ENCODE measurements at places on chromosomes 3 and 15.

- no peak for DNase-seq
These were observed 200.3 kb downstream of the KBTBD8 start for GRCh38 chr3:67198374-67198773.

DNA sequence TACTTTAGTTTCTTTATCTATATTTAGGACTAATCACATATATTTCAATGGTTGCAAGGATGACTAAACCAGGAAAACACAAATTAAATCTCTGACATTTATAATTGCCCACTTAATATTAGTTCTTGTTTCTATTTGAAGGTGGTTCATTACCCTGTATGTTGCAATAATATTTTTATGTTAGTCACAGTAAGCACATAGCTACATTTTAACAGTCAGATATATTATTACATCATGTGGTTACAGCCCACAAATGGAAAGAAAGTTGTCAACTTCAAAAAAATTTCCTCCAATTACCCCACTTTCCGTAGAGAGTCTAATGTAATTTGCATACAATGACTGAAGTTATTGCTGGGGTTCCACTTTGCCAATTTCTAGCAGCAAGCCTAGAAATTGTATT, 114.6 kb downstream of the TUSC7 start:
- DNase-seq: no peak

GRCh38 chr3:194422188-194422587, 23.1 kb upstream of the GP5 start:
- no peak for DNase-seq

DNA sequence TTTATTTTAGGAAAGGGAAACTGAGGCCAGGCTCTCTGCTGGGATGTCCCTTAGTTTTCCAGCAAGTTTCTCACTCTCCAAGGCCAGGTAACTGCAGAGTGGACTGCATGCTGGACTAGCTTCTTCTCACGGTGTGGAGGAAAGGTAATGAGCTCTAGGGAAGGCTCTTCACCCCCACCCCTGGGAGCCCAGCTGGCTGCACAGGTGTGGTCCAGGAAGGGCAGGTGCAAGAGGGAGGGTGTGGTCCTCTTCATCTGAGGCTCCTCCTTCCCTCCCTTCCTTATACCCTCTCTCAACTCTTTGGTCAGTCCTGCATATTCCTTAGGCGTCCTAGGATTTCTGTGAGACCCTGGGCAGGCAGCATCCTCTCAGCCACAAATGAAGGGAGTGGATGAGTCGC, 33.9 kb downstream of the RNU5B-1 start:
- DNase-seq: no peak

DNA sequence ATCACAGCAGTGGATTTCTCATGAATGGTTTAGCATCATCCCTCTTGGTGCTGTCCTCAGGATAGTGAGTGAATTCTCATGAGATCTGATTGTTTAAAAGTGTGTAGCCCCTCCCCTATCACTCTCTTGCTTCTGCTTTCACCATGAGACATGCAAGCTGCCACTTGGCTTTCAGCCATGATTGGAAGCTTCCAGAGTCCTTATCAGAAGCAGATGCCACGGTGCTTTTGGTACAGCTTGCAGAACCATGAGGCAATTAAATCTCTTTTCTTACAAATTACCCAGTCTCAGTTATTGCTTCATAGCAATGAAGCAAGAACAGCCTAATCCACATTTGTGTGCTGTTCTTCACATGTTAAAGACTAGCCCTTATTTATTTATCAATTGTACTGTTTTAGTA, 495.2 kb upstream of the EPHA6 start:
- no peak for DNase-seq

DNA sequence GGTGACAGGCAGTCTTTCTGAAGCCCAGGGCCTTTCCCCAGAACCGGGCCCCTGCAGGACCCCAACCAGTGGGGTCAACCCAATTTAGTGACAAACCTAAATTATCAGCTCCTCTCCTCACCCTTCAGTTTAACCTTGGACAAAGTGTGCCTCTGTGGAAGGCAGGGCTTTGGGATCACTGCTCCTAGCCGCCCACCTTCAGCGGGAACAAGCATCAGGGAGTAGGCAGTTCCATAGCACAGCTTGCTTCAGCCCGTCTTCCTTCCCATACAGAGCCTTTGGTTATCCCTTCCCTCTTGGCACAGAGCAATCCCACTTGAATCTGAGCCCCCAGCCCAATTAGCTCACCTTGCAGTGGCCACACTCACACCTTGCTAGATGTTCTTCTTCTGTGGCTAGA, 5.3 kb upstream of the AP3B2 start:
- DNase-seq: no peak

DNA sequence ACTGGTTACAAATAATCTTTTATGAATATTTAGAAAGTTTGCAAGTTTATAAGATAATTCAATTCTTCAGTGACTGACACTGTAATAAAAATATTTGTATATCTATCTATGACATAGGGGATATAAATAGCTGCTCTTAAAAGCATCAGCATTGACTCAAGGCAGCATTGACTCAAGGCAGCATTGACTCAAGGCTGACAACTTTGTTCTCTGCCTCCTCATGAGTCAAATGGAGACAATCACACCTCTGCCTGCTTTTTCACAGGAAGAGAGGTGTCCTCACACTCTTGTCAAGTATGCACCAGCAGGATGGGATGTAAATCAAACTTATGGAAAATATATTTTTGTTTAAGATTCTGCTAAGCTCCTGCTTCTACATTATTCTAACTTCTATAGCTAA, 1173.1 kb downstream of the NSUN3 start:
- no peak for DNase-seq

DNA sequence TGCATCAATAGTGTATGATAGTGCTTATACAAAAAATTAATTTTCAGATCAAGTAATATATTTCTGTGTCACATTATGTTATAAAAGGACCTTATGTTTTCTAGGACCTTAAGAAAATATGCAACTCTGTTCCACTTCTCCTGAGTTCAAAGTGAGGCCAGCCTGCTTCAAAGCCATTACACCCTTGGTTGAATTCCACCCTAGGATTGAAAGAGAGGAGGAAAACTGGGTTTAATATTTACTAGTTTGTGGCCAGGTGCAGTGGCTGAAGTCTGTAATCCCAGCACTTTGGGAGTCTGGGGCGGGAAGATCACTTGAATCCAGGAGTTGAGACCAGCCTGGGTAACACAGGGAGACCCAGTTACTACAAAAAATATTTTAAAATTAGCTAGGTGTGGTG, 32.9 kb upstream of the NR1I2 start:
- DNase-seq: no peak

- DNase-seq: no peak
These were observed 185.1 kb upstream of the POU1F1 start for GRCh38 chr3:87461443-87461842.

GRCh38 chr3:37742574-37743212, 119.0 kb upstream of the CTDSPL start:
- no peak for DNase-seq

GRCh38 chr15:84648539-84648938, 5.5 kb downstream of the WDR73 start:
- DNase-seq: no peak

DNA sequence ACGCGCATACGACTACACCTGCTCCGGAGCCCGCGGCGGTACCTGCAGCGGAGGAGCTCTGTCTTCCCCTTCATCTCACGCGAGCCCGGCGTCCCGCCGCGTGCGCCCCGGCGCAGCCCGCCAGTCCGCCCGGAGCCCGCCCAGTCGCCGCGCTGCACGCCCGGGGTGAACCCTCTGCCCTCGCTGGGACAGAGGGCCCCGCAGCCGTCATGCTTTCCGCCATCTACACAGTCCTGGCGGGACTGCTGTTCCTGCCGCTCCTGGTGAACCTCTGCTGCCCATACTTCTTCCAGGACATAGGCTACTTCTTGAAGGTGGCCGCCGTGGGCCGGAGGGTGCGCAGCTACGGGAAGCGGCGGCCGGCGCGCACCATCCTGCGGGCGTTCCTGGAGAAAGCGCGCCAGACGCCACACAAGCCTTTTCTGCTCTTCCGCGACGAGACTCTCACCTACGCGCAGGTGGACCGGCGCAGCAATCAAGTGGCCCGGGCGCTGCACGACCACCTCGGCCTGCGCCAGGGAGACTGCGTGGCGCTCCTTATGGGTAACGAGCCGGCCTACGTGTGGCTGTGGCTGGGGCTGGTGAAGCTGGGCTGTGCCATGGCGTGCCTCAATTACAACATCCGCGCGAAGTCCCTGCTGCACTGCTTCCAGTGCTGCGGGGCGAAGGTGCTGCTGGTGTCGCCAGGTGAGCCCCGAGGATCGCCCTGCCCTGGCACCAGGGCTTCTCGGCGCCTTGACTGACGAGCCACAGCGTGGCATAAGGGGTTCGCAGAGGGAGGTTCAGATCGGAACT, 420 bp downstream of the SLC27A2 start:
- peak; percentile 6 for DNase-seq

GRCh38 chr3:121916189-121916588, 22.0 kb downstream of the SLC15A2 start:
- no peak for DNase-seq

DNA sequence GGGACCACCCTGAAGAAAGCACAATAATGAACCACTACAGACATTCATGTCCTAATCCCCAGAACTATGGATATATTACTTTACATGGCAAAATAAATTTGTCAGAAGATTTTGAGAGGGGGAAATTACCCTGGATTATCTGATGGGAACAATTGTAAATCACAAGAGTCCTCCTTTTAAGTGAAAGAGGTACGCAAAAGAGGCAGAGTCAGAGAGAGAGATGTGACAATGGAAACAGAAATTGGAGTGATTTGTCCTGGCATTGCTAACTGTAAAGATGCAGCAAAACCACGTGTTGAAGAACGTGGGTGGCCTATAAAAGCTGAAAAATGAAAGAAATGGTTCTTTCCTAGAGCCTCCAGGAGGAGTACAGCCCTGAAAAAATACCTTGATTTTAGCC, 1121.4 kb upstream of the ALCAM start:
- DNase-seq: no peak

- DNase-seq: no peak
These were observed 112.7 kb downstream of the SYNPR start for GRCh38 chr3:63390710-63391230.

- DNase-seq: no peak
These were observed 23.9 kb downstream of the CACNA2D2 start for GRCh38 chr3:50479523-50479922.

DNA sequence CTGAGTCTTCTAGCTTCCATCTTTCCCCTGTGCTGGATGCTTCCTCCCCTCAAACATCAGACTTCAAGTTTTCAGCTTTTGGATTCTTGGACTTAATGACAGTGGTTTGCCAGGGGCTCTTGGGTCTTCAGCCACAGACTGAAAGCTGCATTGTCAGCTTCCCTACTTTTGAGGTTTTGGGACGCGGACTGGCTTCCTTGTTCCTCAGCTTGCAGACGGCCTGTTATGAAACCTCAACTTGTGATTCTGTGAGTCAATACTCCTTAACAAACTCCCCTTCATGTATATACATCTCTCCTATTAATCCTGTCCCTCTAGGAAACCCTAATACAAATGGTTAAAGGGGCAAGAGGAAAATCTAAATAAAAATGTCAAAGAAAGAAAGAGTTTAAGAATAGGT, 100.1 kb downstream of the ABI3BP start:
- DNase-seq: no peak

DNA sequence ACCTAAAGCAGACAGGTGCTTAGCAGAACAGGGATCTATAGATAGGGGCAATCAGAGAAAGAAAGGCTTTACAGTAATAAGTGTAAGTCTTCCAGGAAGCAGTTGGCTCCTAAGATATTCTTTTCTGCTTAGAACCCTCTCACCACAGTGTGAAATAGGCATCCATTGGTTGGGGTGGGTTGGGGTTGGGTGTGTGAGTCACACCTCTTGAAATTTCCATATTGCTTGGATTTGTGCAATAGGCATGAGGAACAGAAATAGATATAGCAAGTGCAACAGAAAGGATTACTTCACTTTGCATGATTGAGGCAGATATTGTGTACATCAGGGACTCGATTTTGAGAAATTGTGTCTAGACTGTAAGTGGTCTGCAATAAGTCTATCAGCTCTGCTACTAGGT, 200.1 kb upstream of the GAP43 start:
- no peak for DNase-seq

- no peak for DNase-seq
These were observed 45.0 kb downstream of the BLM start for GRCh38 chr15:90762109-90762508.

DNA sequence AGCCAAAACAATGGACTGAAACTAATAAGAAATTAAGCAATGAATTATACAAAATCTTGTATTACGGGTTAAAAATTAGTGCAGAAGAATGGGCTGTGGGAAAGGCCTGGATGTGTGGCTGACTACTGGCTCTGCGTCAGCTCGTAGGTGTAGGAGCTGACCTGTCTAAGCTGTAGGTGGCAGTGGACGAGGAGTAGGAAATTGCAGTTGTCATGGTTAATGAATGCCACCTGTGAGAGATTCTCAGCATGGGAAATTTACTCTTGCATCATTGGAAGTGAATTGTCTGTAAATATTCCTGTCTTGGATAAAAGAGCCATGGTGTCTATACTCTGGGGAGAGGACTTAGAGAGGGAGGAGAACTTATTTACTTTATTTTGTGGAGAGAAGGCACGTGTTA, 23.4 kb downstream of the CHRNA7 start:
- no peak for DNase-seq

DNA sequence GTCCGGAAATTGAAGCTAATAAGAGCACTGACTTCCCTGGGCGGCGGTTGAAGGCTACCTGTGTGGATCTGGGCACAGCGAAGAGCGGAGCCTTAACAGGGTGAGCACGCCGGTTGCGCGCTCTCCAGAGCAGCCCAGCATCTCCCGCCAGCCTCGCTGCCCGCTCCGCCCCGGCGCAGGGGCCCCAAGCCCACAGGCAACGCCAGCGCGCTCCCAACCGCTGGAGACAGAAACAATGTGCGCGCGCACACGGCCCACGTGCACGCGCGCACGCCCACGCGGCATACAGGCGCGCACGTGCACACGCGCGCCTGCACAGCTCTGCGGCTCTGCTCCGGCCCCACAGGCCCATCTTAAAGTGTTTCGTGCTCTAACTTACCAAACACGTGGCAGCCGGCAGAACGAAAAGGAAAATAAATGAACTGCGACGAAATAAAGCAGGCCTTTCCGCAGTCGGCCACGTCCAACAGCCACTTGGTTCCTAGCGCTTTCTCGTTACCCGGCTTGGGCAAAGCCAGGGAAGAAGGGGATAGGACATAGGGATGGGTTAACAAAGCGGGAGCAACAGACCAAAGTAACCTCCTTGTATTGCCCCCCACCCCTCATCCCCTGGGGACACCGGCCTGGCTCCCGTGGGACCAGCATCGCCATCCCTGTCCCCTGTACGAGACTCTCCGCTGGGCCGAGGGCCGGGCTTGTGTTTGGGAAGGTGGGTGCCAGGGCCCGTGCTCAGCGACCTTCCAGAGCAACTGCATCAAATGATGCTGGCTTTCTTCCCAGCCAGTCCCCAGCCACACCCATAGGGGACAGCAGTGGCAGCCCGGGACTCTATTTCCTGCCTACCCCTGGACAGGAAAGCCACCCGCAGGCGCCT, 203.7 kb downstream of the ABHD5 start:
- no peak for DNase-seq

- no peak for DNase-seq
These were observed 22.2 kb downstream of the GRAMD2A start for GRCh38 chr15:72175186-72176044.

DNA sequence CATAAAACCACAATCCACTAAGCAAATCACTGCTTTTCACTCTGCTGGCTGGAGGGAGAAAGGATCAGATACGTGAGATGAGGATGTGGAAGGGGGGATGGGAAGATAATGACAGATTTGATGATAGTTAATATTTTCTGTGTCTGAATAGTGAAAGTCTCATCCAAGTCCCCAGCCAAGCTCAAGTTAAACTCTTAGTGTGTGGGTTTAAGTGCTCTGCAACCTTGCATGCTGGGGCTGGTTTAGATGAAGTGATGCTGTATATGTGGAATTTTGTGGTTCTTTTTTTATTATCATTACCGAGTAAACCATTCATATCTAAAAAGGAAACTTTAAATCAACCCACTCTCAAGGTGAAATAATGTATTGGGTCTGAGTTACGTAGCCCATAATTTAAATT, 111.0 kb downstream of the TPRG1 start:
- DNase-seq: no peak
